ENCODE measurements at places on chromosomes 12 and 14.

DNA sequence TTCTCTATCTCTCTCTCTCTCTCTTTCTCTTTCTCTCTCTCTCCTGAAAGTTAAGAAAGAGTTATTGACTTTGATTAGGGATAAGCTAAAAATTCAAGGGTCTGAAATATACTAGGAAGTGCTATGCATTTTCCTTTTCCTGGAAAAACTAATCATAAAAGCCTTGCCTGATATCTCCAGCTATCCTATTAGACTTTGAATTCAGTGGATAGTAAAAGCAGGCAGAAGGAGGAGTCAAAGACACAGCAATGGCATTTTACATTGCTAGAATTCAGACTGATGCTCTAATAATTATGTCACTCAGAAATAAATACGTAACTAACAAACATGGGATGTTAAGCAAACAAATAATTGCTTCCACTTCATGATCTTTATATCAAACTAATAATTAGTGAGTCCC, 272.0 kb downstream of the SSPN start:
- no peak for DNase-seq

DNA sequence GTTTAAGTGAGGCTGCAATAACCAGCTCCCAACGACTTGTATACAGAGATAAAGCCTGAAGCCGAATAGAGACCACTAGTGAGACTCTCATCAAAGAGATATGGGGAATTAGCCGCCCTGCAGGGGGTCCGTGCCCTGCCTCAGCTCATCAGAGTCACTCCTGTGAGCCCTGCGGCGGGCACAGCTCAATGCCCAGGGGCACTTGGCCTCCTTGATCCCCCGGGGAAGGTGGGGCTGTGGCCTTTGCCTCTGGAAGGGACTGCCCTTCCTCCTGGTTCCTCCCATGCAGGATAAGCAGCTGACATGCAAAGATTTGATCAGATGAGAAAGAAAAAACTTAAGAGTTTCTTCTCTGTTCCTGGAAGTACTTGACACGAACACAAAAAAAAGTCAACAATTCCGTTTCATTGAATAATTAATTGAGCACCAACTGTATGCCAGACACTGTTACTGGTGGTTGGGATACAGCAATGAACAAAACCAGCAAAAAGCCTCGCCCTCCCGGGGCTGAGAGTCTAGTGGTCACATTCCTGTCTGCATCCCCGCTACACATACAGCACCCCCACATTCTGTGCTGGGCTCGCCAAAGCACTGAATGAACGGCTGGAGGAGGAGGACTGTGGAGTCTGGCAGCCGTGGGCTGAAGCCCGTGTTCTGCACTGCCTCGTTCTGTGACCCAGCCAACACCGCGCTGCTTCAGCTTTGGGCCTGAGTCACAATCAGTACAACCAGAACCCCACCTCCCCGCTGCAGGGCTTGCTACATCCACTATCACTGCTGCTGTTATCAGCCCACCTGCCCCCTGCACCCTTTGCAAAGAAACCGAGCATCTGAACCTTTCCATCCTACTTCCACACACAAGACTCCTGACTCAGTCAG, 10.3 kb downstream of the TTC7B start:
- no peak for DNase-seq

GRCh38 chr14:64914237-64915028, at the start of gene CHURC1:
CHURC1 (plus strand) TSS chr14:64914455; CDS start chr14:64914496, 41 bp downstream.
- peak; percentile 91 for DNase-seq

DNA sequence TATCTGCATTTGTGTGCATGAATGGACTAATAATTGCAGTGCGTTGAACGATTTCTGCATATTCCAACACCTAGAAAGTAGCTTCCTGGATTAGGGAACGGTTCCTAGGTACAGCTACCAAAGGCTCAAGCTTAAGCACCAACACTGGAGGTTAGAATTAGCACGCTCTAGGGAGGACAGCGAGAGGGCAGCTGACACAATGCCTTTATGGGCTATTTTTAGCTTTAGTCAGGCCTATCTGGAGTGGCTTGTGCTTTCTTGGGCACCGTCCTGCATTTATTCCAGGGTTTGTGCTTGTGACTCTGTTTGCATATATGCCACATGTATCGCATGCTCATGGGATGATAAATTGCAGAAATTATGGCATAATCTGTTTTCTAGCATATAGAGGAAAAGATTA, 13.7 kb downstream of the ETV6 start:
- DNase-seq = no peak

DNA sequence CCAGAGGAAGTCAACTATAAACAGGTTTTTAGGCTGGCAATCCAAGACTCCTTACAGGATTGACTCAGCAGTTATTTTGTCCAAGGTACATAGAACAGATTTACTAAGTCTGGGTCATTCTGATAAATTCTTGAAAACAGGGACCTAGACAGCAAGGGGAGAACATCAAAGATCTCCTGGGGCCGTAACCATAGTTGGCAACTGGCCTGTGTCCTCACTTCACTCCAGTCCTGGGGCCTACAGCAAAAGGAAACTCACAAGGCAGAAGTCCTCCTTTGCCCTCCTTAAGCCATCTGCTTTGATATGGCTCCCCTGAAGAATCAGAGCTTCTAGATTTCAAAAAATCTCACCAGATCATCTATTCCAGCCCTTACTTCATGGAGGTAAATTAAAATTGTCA, 207.2 kb upstream of the IGF1 start:
- DNase-seq = no peak

GRCh38 chr12:105158876-105159275, 51.3 kb downstream of the WASHC4 start:
- DNase-seq = no peak

DNA sequence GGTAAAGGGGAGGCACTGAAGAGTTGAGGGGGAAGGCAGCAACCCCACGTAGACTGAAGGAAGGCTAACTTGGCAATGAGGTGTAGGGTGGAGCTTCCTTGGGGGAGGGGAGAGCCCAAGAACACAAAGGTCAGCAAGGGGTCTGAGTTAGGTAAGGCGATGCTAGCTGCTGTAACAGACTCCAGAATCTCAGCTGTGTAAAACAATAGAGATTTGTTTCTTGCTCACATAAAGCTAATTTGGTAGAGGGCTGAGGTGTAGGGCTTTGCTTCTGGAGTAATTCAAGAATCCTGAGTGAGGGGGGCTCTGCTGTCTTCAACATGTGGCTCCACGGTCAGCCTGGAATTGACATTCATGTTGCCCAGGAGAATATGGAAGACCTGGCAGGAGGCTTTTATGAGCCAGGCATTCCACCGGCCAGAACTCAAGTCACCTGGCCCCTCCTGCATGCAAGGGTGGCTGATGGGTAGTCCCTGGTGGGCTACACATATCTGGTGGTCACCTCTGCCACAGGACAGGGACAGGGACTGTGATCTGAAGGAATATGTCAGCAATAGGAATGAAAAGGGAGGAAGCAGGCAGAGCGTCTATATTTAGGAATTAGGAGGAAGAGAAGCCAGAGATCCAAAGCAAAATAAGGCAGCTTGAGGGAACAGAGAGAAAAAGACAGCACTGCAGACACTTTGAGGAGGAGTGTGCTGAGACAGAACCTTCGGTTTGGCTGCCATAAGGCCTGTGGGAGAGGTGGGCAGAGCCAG, 153.7 kb downstream of the ZFP36L1 start:
- DNase-seq = no peak

DNA sequence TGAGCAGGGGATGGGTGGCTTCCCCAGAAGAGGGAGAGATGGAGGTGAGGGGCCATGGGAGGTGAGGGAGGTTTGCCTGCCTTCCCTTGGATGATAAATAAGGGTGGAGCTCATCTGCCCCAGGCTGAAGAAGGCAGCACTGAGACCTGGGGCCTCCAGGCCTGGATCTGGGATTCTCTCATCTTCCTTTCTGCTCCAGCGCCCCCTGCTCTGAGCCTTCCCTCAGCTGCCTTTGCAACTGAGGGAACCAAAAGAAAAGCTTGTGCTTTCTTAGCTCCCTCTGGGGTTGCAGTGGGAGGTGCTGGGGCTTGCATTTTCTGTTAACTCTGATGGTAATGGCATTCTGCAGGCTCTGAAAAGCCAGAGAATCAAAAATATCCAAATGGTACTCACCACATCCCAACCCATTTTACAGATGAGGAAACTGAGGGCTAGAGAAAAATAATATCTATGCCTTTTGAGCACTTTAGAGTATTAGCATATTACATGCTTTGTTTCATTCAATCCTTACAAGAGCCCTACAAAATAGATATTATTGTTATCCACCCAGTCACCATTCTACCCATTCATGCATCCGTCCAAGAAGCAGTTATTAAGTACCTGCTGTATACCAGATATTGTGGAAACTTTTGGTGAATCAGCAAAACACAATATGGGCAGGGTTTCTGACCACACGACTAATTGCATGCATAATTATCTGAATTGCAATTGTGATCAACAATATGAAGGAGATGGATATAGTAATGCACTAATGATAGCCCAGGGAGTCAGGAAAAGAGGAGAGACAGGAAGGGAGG, 102.2 kb downstream of the WSCD2 start:
- DNase-seq = no peak

- no peak for DNase-seq
These were observed 12.7 kb upstream of the NOXRED1 start for GRCh38 chr14:77436042-77436441.

GRCh38 chr12:114238808-114239207, 167.1 kb downstream of the TBX5 start:
- DNase-seq = peak; percentile 28

- DNase-seq = no peak
These were observed 15.2 kb upstream of the ART4 start for GRCh38 chr12:14858513-14858912.

GRCh38 chr14:39083127-39083526, 19.9 kb downstream of the SEC23A start:
- no peak for DNase-seq

GRCh38 chr12:52907092-52907810, 2.4 kb upstream of the KRT8 start:
- DNase-seq = no peak

GRCh38 chr12:127145929-127146789, 1120.8 kb upstream of the TMEM132C start:
- no peak for DNase-seq

DNA sequence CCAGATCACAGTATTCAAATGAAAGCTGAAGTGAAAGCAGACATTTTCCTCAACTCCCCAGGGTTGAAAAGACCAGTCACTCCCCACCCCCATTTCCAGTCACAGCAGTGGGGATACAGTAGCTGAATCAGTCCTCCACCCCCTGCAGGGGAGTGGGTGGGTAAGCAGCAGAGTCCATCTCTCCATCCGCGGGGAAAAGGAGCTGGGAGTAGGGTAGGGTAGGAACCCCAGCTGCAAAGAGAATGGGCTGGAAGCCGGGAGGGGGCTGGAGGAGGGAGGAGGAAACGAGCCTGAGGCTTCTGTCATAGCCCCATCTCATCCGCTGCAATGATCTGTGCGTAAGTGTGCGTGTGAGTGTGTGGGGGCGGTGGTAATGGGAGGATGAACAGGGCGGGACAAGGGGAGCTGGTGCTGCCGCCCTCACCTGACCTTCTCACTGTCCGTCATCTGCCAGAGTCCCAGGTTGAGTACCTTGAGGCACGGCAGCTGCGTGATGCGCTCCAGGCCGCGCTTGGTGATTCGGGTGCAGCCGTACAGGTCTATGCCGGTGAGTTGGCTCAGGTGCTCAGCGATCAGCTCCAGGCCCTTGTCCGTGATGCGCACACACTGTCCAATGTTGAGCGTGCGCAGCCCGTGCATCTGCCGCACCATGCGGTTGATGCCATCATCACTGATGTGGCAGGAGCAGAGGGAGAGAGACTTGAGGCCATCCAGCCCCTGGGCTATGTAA, 1.8 kb downstream of the FBXL14 start:
- no peak for DNase-seq

Measured in AG09309 (cell line).